ENCODE measurements at places on chromosomes 3 and 15.

GRCh38 chr3:192831801-192832347 lies 85.8 kb downstream of the MB21D2 start:
- no peak for DNase-seq

DNA sequence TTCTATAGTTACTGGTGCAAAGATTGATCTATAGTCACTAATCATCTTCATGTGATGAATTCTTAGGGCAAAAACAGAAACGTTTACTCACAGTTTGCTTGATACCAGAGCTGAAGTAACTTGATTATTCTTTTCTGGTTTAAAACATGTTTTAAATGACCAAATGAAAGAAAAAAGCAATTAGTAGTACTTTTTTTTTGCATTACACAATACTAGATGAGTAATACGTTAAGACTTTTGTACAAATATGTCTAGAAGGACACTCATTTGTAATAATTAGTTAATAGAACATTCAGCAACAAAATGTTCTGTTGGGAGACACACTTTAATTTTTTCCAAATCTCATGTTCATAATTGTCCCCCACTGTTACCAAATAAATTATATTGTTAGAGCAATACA lies 523.2 kb downstream of the SOX2 start:
- DNase-seq, result no peak

GRCh38 chr15:69686626-69687025 lies 234.0 kb downstream of the RPLP1 start:
- no peak for DNase-seq

GRCh38 chr15:65248511-65249255 lies 37.4 kb upstream of the CILP start:
- no peak for DNase-seq

GRCh38 chr3:195058336-195059005 lies 212.5 kb downstream of the XXYLT1 start:
- DNase-seq, result no peak

GRCh38 chr3:54771050-54771449 lies 156.8 kb downstream of the LRTM1 start:
- DNase-seq, result no peak

GRCh38 chr15:45361878-45362277 lies 16.5 kb downstream of the GATM start:
- no peak for DNase-seq

GRCh38 chr15:86932456-86932855 lies 852.8 kb downstream of the AGBL1 start:
- no peak for DNase-seq

GRCh38 chr15:61122647-61123375 lies 106.3 kb downstream of the RORA start:
- DNase-seq, result no peak

Data from NCI-H774 (cell line).